ENCODE measurements at places on chromosomes 5 and 9.

GRCh38 chr5:134837530-134838181 is 8.1 kb upstream of the C5orf24 start:
- DNase-seq, result no peak

GRCh38 chr9:124258607-124259157 is 933 bp downstream of the NEK6 start:
- DNase-seq, result peak; percentile 58

- DNase-seq, result peak; percentile 31
Measured at GRCh38 chr5:40165789-40166728, 513.7 kb upstream of the PTGER4 start.

GRCh38 chr5:116944183-116944582 is 369.6 kb upstream of the SEMA6A start:
- DNase-seq, result peak; percentile 36

DNA sequence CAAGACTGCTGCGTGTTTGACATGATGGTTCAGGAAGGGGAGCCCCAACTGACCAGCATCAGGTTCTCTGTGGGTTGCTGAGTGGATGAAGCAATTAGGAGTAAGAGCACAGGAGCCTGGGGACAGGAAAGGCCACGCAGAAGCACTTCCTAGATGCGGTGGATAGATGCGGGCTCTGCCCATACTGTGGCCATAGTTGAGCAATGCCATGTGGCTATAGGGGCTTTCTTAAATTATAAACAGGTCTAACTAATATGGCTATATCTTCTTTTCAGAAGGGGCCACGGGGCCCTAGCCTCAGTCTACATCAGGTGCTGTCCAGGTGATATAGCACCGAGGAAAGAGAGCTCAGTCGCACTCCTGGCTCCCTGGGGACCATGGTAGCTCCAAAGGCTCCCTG is 198.6 kb downstream of the GADD45G start:
- no peak for DNase-seq

DNA sequence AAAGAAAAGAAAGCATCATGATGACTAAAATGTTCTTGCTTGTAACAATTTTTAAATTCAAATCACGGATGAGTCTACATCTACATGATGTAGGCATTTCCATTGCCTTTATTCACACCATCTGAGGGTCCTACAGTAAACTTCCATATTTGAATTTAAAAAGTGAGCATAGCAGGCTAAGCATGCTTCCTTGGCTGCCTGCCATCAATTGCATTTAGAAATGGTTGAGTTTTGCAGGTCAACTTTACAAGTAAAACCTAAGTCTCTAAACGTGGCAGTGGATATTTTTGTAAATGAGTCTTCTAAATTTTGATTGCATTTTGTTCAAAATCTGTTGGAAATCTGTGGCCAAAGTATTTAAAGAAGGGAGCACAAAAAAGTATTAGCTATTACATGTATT is 136.5 kb upstream of the PTCH1 start:
- DNase-seq, result no peak

DNA sequence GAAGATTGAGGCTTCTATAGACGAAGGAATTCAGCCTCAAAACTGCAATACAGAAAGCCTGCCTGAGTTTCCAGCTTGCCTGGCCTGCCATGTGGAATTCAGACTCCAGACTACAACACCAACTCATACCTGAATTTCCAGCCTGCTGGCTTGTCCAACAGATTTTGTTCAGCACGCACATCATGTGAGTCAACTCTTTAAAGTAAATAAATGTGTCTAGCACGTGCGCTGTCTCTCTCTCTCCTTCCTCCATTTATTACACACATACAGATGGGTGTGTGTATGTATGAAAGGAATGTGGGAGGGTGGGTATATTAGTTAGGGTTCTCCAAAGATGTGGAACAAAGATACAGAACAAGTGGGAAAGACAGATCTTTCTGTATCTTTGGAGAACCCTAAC is 82.4 kb upstream of the TAS2R1 start:
- no peak for DNase-seq

GRCh38 chr5:124519396-124519795 is 227.0 kb downstream of the ZNF608 start:
- DNase-seq, result peak; percentile 3

DNA sequence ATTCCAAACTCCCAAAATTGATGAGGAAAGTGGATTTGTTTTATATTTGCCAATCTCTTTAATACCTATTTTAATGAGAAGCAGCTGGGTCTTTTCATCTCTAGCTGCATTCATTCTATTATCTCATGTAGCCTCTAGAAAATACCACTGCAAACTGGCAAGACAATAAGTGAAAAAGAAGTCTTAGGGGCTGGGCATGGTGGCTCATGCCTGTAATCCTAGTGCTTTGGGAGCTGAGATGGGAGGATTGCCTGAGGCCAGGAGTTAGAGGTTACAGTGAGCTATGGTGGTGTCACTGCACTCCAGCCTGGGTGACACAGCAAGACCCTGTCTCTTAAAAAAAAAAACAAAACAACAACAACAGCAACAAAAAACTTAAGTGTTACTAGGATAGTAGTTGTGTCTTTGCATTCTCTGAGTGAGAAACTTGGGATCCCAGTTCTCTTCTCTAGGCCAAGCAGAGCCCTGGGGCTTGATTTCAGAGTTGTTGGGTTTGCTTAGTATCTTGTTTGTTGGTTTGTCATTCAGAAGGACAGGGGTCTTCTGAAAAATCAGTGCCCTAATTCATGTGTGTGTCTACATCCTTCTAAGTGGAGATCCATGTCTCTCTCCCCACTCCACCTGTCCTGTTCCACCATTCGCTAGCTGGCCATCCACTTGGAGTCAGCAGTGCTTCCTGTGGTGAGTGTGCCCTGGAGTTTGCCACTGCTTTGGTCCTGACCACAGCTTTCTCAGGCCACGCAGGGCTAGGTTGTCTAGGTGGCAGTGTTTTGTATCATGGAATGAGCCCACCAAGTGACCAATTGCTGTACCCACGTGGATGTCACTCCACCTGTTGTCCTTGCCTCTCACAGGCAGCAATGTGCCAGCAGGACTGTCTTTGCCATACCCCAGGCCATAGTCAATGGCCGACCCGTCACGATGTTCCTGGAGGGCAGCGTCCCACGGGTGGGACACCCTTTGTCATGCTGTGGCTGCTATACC is 19.5 kb downstream of the MARCHF6 start:
- DNase-seq, result no peak

GRCh38 chr5:32270178-32270577 is 42.6 kb downstream of the MTMR12 start:
- no peak for DNase-seq

DNA sequence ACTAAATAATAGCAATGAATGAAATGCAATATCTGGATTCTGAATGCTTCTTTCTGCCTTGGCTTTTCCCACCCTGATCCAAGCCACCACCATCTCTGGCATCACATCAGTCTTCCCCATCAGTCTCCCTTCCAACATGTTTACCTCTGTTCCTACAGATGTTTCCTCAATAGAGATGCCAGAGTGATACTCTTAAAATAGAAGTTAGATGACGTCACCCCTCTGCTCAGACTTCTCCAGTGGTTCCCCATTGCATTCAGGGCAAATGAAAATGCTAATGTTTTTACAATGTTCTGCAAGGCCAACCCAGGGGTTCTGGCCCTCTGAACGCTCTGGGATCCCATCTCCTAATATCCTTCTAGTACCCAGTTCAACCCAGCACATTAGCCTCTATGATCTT is 305.8 kb downstream of the TRIM32 start:
- DNase-seq, result no peak

DNA sequence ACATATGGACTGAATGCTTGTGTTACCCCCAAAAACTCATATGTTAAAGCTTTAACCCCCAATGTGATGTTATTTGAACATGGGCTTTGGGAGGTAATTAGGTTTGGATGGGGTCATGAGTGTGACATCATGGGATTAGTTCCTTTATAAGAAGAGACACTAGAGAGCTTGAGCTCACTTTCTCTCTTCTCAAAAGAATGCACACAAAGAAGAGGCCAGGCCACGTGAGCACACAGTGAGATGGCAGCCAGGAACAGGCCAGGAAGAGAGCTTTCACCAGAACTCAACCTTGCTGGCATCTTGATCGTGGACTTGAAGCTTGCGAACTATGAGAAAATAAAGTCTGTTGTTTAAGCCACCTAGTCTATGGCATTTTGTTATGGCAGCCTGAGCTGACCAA is 360.6 kb downstream of the NR2F1-AS1 start:
- no peak for DNase-seq

DNA sequence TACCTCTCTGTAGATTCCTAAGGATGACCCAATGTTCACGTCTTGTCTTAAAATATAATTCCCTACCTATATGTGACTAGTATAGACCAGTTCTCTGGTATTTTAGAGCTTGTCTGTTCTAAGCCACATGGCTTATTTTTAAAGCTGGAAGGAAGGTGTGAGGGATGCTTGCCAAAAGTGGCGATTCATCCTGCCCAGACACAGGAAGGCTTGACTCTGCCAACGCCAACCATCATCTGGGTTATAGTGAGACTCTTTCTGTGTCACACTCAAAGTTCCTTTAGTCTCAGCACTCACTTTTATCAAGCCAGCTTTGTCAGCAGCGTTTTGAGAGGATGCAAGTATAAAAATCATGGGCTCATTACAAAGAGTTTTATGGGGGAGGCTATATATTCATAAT is 500.0 kb downstream of the PTPRD start:
- DNase-seq, result no peak

DNA sequence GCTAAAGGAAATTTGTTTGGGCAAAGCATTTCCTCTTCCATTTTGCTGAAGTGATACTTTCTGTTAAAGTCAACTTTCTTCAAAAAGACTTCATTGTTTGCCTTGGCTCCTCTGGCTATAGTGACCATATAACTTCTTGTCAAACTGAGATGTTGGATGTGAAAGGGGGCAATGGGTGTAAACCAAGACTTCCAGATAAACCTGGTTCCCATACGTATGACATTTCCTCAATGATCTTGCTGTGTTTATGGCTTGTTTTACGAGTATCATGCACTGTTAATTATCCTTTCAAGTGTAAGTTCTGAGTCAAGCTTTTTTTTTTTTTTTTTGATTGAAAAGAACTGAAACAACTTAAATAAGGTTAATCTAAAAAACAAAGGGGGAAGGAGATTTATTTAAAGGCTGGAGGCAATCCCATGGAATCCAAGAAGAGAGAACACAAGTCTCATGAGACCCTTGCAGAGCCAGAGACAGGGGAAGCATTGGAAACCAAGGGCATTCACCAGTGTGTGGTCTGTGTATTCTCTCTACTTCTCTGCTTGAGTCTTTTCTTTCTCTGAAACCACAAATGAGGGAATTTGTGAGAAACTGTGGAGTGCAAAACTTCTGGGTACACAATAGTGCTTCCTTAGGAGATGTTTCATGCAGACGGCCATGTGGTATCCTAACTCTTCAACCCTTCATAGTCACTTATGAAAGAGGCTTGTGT is 335.3 kb downstream of the RAB3C start:
- DNase-seq, result no peak

DNA sequence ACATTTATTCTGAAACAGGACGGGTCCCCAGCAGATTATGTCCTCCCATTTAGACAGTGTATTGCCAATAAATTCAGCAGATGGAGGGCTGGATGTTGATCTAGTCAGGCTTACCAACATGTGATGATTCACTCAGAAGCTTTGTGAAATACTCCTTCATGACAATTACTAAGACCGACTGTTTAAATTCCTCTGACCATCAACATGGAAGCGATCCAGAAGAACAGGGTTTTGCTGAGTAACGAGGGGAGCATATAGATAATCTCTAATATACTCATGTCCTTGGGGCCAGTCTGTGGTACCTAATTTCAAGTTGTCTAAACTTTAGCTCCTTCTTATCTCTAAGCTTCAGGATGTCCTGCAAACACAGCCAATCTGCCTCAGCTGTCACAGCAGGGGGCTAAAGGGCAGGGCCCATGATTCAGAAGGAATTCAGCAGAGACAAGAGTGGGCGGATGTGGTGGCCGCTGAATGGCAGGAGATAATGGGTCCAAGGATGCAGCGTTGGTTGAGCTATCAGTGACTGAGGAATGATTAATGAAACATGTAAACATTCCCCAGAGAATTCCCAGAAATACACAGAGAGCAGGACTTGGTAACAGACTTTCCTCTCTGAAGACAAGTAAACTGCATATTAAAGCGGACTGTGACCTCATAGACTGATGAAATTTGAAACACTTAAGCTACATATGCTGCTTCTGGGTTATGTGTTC is 109.4 kb downstream of the ANKRD55 start:
- peak; percentile 93 for DNase-seq

DNA sequence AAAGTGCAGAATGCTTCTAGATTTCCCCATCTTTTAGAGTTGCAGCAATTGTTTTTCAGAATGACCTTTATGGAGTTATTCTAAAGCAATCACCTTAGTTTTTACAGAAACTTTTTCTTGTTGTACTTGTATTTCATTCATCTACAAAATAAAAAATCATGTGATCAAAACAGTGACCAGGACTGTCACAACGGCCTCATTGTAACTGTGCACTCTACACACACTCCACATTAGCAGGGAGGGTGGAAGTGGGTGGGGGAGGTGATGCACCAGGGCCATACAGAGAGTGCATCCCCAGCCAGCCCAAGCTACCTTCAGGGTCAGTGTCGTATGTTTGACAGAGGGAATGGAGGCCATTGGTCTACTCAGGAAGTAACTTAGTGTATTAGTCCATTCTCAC is 26.9 kb downstream of the EGFLAM start:
- no peak for DNase-seq

DNA sequence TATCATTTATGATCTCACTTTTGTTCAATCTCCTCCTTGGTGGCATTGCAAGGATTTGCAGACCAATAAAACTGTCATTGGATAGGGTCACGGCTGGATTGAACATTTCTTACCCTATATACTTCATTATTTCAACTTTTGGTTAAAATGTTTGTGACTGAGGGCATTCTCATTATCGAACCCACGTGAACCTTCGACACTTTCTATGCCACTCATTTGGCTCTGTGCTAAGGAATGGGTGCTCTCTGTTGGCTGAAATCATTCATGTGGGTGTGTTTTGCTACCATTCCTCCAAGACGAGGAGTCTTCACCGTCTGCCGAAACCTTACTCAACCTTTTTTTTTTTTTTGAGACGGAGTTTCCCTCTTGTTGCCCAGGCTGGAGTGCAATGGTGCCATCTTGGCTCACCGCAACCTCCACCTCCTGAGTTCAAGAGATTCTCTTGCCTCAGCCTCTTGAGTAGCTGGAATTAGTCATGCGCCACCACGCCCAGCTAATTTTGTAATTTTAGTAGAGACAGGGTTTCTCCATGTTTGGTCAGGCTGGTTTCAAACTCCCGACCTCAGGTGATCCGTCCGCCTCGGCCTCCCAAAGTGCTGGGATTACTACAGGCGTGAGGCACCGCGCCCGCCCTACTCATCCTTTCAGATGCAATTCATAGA is 62.5 kb downstream of the CSNK1A1 start:
- no peak for DNase-seq

DNA sequence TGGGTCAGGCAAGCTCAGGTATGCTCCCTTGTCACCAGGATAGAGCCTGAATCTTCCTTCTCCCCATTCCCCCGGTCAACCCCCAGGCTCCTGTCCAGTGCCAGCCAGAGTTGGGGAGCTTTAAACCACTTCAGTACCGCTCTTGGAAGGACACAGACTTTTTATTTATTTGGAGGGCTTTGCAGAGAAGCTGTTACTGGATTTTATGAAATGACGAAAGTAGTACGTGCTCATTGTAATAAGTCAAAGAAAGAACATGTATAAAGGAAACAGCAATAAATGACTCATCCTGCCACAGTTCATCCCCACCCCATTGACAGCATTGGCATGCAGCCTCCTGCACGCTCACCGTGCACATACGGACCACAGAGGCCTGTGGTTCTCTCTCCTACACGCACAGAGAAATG is 230.3 kb downstream of the AUH start:
- peak; percentile 91 for DNase-seq
